Activated naive CD4-positive, alpha-beta T cell (primary cell): ENCODE measurements at places on chromosomes 7 and 10.

- no peak for DNase-seq
Observed at GRCh38 chr7:157570531-157571200, 233.9 kb downstream of the DNAJB6 start.

DNA sequence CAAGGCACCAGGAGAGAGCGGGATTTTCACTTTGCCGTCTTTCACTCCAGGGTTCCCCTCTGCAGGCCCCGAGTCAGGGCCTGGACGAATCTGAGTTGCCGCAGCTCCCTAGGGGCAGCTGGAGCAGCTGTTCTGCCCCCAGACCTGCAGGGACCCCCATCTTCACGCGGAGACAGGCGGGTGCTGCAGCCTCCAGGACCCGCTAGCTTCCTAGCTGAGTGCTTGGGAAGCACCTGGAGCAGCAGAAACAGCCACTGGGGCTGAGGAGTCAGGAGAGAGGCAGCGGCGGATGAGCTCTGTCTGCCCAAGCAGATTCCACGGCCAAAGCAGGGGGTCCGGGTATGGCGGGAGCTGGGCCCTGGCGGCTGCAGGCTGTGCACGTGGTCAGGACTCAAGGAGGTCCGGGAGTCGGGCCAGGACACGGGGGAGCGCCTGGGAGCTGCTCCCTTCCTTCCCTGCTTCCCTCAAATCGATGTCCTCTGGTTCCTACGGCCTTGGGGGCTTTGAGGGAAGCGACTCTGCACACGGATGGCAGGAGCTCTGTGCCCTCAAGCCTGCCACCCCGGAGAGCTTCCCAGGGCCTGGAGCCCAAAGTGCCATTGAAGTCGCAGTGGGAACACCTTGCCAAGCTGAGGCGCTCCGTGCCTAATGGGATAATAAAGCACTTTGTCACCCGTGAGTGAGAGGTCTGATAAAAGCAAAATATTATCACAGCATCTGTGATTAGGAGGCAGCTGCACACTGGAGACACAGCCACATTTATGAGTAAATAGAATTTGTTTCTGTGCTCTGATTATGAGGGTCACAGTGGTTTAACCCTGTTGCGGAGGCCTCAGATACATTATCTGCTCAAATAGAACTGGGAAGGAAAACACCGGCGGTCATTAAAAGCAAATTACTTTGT, 17.2 kb downstream of the MNX1 start:
- DNase-seq = no peak

- no peak for DNase-seq
Observed at GRCh38 chr10:54796881-54797280, 4.2 kb downstream of the PCDH15 start.

DNA sequence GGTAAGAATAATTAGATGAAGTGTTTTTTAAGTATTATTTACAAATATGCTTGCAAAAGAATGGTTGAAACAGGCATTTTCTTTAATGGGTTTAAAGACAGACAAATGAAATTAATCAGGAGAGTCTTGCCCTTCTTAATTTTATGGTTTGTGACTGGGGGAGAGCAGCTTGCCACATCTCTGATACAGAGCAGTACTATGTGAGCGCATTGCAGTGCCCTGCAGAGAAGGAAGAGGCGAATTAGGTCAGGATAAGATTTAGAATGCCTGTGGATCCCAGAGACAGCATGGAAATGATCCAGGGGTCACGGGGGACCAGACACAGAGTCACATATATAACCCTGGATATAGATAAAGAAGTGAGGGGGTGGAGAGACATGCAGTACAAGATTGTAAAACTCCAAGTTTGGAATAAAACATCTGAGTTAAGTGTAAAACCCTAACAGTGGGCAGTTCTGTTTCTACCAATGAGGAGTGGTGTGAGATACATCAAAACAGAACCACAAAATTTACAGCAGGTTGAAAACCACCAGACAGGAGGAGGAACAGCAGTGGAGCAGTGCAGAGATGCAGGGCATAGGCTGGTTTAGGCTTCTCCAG, 125.5 kb downstream of the FAM204A start:
- DNase-seq = no peak

- no peak for DNase-seq
Observed at GRCh38 chr7:29496355-29497020, 67.1 kb upstream of the PRR15 start.

DNA sequence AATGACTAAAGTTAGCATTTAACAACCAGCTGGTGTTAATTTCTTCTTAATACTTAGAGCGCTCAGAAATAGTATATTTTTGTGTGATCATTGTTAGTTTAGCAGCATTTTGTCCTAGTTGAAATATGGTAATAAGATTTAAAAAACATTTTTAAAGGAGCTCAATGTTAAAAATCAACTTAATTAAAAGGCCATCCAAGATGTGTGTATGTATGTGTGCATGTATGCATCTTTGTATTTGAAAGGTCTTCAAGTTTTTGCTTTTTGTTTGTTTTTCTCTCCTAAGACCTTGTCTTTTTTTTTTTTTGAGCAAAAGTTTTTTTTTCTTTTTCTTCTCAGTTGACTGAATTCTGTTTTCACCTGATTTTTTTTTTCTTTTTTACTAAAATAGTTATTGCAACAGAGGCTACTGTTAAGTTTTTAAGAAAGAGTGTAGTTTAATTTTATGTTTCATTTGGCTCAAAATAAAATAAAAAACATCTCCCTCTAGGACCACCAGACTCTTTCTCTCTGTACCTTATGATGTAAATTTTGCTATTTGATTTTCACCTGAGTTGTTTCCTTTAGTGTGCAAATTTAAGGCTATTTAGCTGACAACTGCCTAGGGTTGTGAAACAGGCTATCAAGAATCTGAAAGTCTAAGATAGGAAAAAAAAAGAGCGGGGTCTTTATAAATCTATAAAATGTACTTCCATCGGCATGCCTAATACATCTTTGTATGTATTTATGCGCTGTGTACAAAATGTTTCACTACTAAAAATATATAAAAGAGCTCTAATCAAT, 76.4 kb upstream of the C1GALT1 start:
- DNase-seq = no peak

DNA sequence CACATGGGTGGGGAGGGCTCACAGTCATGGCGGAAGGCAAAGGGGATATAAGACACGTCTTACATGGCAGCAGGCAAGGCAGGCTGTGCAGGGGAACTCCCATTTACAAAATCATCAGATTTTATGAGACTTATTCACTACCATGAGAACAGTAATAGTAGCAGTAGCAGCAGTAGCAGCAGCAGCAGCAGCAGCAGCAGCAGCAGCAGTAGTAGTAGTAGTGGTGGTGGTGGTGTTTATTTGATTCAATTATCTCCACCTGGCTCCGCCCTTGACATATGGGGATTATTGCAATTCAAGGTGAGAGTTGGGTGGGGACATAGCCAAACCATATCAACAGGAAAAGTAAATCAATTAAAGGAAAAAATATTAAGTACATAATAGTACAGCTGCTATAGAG, 184.7 kb downstream of the LRMDA start:
- no peak for DNase-seq

DNA sequence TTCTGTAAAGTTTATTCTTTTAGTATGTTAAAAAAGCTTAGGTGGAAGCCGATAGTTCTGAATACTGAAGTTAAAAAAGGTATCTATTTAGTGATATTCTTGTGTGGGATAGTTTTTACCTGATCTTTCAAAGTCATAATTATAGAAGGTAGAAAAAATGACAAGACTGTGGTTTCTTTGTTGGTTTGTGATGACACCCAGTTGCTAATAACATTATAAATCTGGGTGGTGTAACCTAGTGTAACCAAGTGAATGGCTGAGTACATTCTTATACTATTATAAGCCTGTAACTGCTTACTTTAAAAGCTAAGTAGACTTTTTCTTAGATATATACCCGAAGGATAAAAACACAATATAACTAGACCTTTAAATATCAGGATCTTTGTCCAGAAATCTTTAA, 2.3 kb downstream of the CDK13 start:
- no peak for DNase-seq

DNA sequence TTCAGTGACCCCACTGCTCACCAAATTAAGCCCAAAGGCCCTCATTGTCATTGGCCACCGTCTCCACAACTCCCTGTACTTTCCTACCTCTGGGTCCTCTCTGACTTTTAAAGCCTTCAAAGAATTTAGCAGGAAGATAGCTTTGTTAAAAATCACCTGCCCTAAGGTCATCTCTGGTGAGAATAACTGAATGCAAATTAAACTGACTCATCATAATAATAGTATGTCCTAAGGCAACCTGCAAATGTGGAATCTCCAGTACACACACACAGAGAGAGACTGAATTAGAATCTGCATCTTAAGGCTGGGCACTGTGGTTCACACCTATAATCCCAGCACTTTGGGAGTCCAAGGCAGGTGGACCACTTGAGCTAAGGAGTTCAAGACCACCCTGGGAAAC, 24.1 kb downstream of the OAT start:
- DNase-seq = no peak

GRCh38 chr10:127314797-127315196, 118.4 kb upstream of the INSYN2A start:
- DNase-seq = no peak

GRCh38 chr7:123201901-123202300, 2.1 kb upstream of the SLC13A1 start:
- DNase-seq = no peak

GRCh38 chr7:70489813-70490212, 642.1 kb upstream of the GALNT17 start:
- DNase-seq = no peak

DNA sequence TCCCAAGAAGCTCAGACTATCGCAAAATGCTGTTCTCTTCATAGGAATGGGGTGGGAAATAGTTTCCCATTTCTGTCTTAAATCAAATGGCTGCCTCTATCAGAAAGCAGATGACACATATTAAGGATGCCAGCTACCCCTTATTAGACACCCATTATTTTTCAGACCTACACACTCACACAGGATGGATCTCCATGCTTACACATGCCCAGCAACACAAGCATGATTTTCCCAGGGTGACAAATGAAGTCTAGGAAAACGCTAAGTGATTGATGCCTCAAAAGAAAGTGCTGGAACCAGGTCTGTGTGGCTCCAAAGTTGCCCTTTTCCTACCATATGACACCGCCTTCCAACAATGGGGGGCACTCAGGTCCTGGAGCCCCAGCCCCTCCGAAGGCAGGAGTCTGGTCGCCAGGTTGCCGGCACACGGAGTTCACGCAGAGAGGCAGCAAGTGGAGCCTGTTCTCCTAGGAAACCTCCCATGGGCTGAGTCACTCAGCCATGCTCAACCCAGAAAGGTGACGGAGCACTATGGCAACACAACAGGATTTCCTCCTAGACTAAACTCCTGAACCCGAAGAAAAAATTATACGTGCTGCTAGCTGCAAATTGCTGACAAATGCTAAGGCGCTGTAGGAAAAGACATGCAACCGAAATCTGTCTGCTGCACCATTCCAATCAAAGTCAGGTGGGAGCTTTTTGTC, 19.8 kb downstream of the VOPP1 start:
- no peak for DNase-seq

DNA sequence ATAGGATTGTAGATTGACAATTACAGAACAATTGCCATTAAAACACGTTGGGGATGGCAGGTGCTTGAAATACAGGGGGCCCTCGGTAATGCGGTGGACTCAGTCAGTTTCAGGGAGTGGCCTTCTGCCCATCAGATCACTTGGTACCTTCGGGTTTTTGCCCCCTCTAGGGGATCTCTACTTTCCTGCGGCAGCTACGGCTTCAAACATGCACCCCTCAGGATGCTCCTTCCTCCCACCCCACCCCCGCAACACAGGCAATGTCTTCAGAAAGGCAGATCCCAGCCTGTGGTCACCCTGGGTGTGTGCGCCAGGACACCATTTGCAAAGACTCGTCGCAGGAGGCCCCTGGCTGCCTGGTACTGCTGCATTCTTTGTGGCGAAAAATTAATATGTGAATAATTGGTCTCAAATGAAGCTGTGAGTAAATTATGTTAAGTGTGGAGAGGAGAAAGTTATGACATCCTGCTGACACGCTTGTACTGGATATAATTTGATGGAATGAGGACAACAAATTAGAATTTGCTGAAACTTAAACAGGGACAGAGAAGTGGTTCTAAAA, 431.0 kb upstream of the MKI67 start:
- DNase-seq = no peak

DNA sequence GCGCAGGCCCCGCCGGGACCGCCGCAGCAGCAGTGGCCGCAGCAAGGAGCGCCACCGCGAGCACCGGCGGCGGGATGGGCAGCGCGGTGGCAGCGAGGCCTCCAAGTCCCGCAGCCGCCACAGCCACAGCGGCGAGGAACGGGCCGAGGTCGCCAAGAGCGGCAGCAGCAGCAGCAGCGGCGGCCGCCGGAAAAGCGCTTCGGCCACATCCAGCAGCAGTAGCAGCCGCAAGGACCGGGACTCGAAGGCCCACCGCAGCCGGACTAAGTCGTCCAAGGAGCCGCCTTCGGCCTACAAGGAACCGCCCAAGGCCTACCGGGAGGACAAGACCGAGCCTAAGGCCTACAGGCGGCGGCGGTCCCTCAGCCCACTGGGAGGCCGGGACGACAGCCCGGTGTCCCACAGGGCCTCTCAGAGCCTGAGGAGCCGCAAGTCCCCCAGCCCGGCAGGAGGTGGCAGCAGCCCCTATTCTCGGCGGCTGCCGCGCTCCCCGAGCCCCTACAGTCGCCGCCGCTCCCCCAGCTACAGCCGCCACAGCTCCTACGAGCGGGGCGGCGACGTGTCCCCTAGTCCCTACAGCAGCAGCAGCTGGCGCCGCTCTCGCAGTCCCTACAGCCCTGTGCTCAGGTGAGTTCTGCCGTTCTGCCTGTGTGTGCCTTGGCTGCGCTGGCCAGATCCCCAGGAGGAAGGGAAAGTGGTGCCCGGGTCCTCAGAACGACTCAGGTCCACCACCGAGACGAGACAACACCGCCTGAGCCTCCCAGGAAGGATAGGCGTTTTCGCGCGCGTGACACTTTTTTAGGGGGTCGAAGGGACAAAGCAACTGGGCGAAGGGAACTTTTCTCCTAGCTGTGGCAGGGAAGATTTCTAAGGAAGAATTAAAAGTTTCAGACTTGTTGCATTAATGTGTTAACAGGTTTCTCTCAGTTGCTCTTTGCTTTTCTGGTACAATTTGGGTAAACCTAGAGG, 1.5 kb downstream of the CDK13 start:
- DNase-seq = peak; percentile 32

- no peak for DNase-seq
Observed at GRCh38 chr7:51213618-51214017, 103.0 kb downstream of the COBL start.

DNA sequence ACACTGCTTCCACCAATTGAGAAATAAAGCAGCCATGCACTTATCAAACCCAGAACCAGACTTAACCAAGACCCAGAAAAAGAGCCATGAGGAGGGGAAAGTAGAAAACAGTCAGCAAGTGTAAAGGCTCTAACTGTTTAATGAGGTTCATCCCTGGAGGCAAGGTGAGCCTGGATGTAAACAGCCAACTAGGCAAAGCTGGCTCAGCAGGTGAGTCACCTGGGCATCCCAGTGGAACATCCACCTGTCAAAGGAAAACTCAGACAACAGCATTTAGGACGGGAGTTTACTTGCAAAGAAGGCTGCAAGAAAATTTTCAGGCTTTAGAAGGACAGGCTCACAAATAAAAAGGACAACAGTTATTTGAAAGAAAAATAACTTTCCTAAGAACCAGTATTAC, 153.0 kb downstream of the SNX13 start:
- DNase-seq = no peak

GRCh38 chr10:99667108-99667751, 7.9 kb downstream of the ENTPD7 start:
- no peak for DNase-seq

GRCh38 chr7:832167-832967, at the start of gene SUN1:
SUN1 (plus strand) TSS chr7:832476; CDS start chr7:832525, 49 bp downstream.
- peak; percentile 27 for DNase-seq
